Stimulated activated CD4-positive, alpha-beta T cell treated with anti-CD3 and anti-CD28 coated beads, Interleukin-15, amount 100 ng/mL, for 24 hours (primary cell): ENCODE measurements at places on chromosomes 2 and 18.

DNA sequence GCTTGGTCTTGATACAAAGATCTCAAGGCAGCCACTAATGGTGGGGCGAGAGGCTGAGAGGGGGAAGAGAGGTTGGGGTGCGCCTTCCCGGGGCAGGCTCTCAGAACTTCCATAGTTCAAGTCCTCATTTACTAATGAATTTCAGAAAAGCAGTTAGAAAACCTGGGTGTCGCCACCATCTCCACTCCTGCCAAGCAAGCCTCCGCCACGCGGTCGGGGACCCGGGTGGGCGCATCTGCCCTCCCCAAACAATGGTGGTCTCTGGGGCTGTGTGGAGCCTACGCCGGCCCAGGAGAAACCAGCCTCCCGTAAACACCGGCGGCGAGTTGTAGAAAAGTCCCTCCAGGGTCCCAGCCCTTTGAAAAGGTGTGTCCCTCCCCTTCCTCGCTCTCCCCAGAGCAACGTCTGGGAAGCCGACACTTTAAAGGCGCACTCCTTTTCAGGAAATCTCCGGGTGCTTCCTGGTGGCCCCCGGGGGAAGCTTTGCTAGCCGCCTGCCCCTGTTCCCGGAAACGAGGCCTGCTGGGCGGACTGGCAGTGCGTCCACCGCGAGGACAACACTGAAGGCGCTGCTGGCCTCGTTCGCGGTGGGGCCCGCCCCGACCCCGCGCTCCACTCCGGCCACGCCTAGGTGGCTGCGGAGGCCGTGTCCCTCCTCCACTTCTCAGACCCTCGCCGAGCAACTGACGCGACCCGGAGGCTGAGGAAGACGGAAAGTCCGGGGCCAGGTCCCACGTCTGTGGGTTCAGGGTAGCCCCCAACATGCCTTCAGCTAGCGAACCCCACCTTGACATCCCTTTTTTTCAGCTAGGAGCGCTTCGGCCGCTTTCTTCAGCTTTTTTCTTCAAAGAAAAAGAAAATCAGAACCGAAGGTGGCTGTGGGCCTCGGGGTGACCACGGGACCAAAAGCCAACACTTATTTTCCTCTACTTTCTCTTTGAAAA, 16.8 kb downstream of the EVX2 start:
- DNase-seq: no peak

DNA sequence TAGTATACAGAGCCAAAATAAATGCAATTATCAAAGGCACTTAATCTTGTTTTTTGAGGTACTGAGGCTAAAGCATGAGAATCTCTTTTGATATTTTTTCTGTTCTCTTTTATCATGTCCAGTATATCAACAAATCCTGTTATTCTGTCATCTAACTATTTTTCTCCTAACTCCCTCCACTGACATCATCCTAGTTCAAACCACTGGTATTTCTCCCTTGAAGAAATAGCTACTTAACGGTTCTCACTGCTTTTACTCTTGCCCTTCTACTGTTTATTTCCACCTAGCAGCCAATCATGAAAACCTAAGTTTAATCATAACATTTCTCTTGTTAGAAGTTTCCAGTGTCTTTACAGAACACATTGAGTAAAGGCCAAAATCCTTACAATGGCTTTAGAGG, 317.6 kb downstream of the GPD2 start:
- no peak for DNase-seq

- DNase-seq: peak; percentile 8
Observed at GRCh38 chr2:118539290-118539689, 308.2 kb downstream of the EN1 start.

DNA sequence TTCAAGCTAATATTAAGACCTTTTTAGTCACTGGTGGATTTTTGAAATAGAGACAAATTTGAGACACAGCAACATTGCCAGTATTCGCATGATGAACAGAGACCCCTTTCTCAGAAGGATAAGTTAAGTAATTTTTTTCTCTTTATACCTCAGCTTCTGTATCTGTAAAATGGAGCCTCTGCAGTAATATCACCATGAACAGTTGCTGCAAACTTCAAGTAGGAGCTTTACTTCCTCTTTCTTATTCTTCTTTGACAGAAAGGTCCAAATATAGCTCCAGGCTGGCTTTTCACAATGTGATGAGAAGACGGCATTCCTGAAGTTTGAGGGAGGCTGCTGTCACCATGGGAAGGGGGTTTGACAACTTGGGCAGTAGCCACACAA, 158.7 kb downstream of the TDRD15 start:
- DNase-seq: no peak

DNA sequence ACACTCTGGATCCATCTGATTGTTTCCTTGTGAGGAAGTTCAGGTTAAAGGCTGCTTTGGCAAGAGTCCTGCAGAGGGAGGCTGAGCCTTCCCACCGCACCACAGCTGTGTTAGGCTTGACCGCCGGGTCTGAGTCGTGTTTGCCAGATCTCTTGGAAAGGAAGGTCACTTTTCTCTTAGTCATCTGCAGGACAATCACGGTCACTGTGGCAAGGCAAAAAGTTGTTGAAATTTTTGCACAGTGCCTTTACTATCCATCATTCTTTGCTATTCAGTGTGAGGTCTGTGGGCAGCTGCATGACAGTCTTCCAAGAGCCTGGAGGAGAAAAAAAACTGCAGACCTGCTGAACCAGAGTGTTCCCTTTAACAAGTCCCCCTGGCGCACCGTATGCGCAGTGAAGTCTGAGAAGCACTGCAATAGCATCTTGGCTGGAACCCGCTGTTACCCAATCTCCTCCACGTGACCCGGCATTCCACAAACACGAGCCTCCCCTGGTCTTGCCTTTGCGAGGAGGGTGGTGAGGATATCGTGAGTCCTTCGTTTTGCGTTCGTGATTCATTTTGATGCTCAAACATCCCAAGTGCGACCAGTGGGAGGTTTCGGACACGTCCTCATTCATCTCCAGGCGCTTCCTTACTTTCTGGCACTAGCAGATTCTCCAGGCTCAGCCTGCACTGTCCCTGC, 23.0 kb downstream of the BIN1 start:
- no peak for DNase-seq

DNA sequence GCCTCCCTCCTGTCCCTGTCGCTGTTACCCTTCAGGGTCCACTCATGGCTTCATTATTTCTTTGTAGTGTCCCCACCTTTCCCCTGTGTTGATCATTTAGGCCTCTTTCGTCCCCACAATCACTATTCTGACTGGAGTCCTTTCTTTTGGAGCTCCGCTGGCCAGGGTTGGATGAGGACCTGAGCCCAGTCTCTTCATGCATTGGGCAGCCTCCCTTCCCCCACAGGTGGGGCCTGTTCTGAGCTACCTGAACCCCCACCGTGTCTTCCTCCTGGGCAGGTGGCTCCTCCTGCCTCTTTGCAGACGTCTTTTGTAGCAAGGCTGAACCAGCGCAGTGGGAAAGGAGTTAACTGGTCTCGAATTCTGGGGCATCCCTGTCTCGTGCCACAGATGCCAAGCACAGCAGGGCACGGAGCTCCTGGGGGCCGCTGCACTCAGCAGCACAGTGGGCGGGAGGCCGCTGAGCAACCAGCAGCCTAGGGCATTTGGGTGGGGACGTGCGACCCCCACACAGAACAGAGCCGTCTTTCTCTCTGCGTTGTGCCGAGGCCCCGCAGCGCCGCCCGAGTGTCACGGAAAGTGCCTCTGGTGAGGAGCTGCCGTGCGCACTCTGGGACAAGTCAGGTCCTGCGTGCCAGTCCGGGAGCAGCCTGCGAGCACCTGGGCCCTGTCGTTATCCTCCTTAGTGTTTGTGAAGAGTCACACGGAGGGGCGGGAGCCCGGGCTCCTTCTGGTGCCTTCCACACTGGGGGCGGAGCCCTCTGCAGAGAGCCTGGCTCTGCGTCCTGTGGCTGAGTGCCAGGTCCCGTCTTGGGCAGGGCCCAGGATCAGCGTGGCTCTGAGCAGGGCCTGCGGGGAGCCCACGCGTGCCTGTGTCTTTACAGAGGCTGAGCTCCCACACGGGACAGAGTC, 130.1 kb downstream of the NFATC1 start:
- no peak for DNase-seq

DNA sequence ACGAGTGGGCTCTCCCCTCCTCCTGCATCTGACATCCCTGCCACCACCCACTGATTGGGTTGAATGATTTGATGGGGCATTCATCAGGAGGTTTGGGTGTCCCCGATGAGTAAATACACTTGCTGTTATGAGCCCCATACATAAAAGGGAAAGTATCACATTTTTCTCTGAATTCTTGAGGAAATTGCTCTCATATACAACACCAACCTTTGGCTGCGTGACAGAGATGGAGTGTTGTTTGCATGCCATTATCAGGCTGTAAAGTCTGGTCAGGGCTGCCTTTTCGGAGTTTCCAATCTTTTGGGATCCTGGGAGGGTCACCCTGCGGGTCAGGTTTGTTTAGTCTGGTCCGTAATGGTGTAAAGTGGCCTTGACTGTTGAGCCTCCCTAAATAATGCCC, 227.9 kb upstream of the SPRED2 start:
- no peak for DNase-seq

DNA sequence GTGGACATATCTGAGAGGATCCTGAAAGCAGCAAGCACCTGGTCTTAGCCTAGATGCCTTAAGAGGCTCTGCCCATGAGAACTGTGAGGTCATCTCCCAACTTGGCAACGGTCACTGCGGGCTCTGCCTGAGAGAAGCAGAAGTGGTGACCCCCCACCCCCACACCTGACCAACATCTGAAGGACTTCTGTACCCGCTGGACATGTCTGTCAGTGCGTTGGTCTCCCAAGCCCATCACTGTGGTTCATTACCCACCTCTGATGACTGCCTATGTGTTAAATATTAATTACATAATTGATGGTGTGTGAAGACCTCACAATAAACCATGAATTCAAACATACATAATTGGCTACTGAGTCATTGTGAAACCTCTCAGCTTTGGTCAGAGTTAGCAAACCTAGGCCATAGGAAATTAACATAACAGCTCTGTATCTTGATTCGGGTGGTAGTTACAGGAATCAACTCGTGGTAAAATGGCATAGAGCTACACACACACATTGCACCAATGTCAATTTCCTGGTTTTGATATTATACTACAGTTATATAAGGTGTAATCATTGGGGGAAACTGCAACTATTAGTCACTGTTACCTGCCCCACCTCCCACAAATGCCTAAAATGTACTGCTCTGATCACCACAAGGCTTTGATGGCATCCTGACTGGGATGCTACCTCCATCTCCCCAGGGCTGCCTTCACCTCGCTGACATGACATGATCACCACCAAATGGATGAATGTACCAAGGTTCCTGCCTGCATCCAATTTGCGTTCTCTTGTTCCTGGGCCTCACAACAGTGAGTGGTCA, 4.3 kb upstream of the GALNT1 start:
- DNase-seq: peak; percentile 61

DNA sequence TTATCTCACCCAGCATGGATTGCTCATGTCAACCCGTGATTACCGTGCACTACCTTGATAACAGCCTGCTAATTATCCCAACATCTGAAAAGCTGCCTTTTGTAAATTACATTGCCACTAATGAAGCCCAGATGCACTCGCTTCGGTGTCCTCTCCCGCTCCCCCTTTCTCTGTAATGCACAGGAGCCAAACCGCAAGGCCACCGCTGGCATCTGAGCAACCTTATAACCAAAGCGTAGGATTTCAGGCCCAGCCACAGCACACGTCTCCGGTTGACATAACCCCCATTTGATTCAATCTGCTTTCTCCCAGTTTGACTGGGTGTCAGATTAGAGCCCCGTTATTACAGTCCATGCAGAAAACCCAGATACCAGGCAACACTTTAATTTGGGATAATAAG, 341.2 kb downstream of the ALK start:
- no peak for DNase-seq

GRCh38 chr2:223383315-223383714, 218.8 kb downstream of the SCG2 start:
- DNase-seq: no peak

DNA sequence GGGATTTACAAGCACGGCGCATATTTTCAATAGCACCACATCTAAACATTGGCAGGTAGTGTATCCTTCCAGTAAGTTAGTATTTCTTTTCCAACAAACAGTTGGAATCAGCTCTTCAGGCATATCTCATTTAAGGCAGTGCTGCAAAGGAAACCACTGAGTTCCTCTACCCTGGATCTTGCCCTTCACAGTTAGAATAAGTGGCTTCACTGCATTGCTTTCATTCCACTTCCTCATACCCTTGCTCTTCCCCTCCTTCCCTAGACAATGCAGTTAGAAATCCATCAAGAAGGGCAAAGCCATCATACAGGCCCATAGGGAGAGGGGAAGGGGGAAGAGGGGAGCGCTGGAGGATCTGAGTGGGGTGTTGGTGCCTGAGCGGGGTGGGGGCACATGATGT, 173.7 kb downstream of the FBXO15 start:
- no peak for DNase-seq

GRCh38 chr18:79939096-79939495, 12.4 kb downstream of the SLC66A2 start:
- DNase-seq: no peak

GRCh38 chr2:43707255-43708015, 31.2 kb upstream of the C1GALT1C1L start:
- no peak for DNase-seq
